Activated CD4-positive, CD25-positive, alpha-beta regulatory T cell (primary cell): ENCODE measurements at places on chromosomes 2 and 18.

GRCh38 chr2:127695491-127696472 lies 5.5 kb upstream of the SFT2D3 start:
- DNase-seq: no peak

DNA sequence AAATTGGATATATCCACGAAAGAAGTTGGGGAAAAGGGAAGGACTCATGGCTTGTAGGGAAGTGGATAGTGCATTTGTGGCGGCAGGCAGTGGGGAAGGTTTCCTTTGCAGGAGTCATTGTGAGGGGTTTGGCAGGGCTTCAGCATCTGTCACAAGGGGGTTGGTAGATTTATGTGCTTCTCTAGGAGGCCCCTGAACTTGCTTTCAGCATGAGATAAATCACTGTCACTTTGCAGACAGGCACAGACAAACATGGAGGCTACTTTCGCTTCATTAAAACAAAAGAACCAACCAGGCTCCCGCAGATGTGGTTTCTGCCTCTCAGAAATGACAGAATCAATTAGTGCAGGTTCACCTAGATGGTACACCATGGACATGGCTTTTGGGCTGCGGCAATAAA lies 340.7 kb downstream of the TGIF1 start:
- DNase-seq: no peak

DNA sequence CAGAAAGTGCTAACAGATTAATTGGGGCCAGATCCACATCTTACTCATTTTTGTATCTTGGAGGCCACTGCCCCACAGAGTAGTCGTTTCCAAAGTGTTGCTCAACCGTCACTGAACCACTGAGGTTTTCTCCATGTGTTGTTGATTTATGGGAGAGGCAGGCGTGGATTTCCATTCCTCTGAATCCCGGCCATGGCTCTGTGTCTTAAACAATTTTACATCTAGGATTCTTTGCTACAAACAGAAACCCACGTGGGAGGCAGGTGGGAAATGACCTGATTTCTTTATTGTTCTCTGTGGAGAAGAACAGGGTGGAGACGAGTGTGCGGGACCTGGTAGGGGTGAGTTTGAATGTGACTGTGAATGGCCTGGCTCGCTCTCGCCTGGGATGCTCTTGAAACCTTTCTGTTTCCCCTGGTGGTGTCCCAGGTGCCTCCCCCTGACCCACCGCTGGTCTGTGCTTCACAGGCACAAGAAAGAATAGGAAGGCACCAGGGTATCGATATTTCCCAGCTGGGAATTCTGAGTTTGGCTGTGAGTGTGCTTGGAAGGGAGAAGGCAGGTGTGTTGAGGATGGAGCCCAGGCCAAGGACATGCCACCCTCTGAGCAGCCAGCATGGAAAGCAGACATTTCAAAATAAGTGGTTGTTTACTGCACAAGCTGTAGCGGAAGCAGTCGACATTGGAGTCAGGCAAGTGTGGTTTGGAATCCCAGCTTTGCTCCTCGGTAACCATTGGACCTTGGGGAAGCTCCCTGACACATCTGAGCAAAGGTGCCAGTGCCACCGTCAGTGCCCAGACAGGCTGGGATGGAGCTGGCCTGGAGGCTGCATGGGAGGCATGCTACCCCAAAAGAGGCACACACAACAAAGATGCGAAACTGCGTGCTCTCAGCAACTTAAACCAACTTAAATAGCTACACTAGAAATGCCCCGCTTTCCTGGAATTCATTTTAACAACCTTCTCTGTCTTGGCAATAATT lies 50.0 kb downstream of the LPIN1 start:
- no peak for DNase-seq

GRCh38 chr2:17070711-17071110 lies 405.1 kb upstream of the CYRIA start:
- DNase-seq: no peak
